Renal pelvis (tissue), 12 donors: ENCODE measurements at places on chromosomes 7 and 10. TPM values are rescaled to one million over a fixed set of nuclear protein-coding genes. Genes with fewer than 3 reads are reported as not detected.

DNA sequence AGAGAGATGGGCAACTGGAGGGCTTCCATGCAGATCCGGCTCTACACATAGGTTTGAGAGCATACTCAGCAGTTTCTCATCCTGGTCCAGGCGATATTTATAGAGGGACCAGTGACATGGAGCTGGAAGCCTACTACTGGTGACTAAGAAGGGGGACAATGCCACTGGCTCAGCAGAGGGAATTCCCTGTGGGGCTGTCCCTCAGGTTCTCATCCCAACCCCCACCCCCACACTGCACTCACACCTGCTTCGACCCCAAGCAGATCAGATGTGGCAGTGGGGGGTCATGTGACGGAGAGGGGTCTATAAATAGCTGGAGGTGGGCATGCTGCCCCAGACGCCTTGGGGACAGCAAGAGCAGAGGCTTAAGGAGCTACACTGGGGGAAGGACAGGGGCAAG lies at the start of gene CLCN1:
CLCN1 (plus strand) TSS at position 336 of the 400 bp plus-strand sequence. CDS start 102 bp downstream, outside the sequence.
- DNase-seq = no peak

DNA sequence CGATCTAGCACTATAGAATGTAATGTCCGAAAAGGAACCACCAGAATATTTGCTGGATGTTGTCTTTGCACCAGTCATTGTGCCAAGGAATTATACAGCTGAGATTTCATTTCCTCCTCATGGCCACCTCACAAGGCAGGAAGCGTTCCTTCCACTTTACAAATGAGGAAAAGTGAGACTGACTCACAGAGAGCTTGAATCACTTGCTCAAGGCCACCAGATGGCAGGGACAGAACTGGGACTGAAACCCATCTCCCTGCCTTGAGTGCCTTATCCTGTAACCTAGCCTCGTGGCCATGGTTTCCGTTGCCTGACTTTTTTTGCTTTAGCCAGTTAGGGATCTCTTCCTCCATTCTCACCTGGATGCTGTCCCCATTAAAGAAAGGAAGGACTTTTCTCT lies 44.7 kb upstream of the PDZD8 start:
- no peak for DNase-seq

- no peak for DNase-seq
These were observed 366.3 kb downstream of the TNS3 start for GRCh38 chr7:47215640-47216039.

DNA sequence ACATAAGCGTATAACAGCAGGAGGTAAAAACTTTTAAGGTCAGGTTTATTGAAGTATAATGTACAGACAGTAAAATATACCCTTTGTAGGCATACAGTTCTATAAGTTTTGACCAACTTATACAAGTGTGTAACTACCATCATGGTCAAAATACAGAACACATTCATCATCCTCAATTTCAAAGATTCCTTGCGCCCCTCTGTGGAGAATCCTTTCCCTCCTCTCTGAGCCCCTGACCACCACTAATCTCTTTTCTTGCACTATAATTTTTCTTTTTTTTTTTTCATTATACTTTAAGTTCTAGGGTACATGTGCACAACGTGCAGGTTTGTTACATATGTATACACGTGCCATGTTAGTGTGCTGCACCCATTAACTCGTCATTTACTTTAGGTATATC lies 58.1 kb upstream of the CTTNBP2 start:
- DNase-seq = no peak

GRCh38 chr7:65429642-65430343 lies 56.1 kb downstream of the ZNF92 start:
- no peak for DNase-seq

- DNase-seq = no peak
These were observed 18.9 kb upstream of the ACTA2 start for GRCh38 chr10:88971221-88972061.

DNA sequence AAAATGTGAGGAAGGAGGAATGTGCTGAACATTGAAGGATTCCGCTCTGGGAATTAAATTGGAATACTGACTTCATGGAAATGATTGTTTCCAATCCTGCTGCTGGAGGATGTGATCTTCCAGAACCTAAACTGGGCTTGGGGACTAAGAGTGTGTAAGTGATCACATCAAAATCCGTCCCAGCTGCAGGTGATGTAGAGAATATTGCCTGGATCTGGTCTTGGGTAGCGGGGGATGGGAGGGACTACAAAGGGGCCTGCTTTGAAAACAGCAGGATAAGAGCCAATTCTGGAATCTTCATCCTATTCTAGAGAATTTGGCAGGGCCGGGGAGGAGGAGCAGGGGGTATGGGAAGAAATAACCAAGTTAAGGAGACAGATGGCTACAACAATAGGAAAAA lies 552.2 kb upstream of the FZD8 start:
- no peak for DNase-seq

DNA sequence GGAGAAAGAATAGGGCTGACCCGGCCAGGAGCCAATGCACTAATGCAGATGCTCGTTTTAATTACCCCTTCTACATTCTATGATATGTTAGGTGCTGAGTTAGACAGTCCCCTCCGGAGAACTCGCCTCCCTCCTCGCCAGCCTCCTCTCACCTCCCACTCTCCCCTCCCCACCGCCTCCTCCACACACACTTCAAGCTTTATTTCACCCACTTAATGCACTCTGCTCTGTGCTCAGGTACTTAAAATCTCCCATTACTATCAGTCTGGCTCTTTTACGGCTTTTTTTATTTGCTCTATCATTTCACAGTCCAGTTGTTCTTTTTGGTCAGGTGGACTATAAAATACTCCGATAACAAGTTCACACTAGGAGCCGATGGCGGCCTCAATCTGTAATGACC lies 231.6 kb downstream of the TEX36 start:
- peak; percentile 38 for DNase-seq

- DNase-seq = no peak
These were observed 209.4 kb upstream of the PRSS1 start for GRCh38 chr7:142539901-142540300.

DNA sequence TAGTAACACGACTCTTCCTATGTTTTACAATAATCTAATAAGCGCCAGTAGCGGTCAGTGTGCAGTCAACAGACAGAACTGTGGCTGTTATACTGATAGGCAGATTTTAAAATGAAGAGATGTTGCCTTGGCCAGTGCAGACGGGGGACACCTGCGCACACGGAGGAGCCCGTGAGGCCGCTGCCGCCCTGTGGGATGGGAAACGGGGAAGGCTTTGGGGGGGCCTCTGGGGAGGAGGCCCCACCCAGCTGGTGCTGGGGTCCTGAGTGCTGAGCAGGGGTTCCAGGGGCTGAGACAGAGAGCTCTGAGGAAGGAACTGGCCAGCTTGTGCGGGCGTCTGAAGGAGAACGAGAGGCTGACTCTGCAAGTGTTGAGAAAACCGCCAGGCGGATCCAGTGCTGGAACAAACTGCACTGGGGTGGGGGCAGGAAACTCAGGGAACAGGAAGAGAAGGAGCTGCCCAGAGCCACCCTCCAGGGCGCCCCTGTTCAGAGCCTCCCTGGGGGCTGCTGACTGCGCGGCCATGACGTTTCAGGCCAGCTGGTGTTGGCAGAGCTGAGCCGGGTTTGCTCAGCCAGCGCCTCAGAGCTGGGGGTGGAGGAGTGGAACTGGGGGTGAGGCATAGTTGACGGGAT lies 426.4 kb downstream of the TCERG1L start:
- DNase-seq = no peak

GRCh38 chr10:9076066-9076465 lies 1021.6 kb downstream of the GATA3 start:
- no peak for DNase-seq

DNA sequence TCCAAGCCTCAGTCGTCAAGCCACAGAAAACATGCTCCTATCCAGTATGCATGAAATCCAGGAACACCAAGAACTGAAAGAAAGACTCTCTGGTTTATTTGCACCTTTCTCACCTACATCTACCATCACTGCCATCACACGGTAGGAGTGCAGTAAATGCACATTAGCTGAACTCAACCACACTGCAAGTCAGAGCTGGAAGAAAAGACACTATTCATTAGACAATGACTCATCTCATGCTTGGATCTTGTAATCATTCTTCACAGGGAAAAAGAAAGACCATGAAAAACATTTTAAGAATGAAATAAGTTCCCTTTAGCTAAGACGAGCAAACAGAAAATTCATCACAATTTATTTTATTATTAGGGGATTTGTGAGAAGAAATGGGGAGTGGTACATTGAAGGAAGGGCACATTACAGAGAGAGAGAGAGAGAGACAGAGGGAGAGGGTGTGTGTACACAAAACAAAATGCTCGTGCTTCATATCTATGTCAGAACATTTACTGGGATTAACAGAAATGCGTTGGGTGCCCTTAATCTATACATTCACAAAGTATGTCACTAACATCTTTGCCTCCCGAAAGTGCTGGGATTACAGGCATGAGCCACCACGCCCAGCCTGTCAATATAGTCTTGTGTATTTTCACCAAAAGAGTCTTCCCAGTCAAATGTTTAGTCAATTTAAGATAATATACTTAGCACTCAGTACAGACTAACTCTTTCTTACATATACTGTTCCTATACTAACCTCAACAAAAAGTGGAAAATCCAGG lies 324.9 kb downstream of the PARD3 start:
- DNase-seq = no peak

DNA sequence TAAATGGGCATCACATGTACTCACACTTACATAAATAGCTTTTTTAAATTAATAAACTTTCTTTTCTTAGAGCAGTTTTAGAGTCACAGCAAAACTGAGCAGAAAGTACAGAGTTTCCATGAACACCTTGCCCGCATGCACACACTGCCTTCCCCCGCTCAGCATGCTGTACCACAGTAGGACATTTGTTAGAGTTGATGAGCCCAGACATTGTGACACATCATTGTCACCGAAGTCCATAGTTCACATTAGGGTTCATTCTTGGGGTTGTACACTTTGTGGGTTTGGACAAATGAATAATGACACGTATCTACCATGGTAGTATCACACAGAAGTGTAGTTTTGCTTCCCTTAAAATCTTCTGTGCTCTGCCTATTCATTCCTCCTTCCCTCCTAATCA lies 23.7 kb downstream of the UBN2 start:
- no peak for DNase-seq

DNA sequence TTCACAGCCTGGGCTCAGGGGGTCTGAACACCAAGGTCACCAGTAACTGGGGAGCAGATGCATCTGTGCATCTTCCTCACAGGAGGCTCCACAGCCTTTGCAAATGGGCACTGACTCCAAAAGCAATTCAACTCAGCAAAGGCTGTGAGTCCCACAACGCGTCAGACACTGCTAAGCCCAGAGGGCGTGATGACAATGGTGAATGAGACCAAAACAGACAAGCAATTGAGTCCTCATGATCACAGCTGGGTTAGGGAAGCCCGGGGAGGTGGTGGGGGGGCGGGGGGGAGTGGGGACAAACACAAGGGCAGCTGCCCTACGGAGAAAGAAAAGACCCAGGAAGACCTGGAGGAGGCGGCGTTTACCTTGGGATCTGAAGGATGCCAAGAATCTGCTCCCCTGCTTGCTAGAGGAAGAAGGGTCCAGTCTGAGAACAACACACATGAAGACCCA lies 61.6 kb upstream of the RNF32 start:
- DNase-seq = no peak

DNA sequence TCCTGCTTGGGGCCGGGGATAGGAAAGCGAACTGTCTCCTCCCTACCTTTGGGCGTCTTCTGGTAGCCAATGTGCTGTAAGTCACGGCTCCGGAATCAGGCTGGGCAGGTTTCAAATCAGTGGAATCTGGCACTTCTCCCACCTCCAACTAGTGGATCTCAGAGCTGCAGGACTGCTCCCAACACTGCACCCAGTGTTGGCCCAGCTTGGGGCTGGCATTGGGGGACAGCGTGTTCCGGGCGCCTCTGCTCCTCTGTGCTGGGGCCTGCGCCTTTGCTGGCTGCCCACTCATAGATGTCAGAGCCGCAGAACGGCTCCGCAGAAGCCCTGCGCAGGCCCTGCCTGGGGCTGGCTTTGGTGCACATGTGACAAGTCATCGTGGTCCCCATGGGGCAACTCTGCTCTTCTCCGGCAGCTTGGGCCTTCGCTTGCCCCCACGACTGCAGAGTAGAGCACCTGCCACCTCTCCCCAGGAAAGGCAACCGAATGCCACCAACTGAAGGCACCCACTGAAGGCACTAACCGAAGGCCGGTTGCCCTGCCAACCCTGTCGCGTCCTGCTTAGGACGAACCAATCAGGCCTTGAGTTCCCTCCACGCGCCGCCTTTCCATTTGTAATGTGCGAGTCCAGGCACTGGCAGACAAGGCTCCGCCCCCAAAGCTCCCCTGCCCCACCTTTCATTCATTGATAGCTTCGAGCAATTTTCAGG lies 85.5 kb upstream of the ABI1 start:
- no peak for DNase-seq

DNA sequence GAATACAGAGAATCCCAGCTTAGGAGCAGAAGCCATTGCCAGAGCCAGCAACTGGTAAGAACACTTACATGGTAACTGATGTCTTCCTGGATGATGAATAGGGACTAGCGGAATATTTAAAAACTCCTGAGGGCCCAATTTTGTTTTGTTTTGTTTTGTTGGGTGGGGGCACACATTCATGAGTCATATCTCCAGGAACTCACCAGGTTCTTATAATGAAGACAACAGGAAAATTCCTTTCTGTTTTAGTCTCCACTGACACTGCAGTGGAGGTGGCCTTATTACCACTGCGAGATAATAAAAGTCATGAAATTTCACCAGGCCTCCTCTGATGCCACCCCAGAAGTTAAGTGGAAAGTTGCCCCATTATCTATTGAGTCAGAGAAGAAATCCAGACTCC lies 6.6 kb upstream of the CUZD1 start:
- no peak for DNase-seq

DNA sequence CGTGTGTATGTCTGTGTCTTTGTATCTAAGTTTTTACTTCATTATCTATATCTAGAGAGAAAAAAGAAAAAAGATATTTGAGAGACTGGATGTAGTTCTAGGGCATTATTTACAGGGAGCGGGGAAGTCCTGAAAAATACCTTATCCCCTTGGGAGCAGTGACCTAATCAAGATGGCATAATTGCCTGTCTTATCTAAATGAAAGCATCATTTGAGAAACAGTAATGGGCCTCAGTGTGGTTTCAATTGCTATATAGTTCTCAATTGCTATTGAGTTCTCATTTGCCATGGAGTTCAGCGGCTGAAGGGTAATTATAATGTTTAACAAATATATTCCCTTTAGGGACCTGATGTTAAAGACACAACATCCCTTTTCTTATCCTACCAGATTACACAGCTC lies 216.5 kb downstream of the PLXNA4 start:
- no peak for DNase-seq

CYP2C19 gene
- 0.30 TPM for polyA plus RNA-seq

GPR26 gene
- polyA plus RNA-seq = not detected

POU6F2 gene
- polyA plus RNA-seq = 0.18 TPM

NOM1 gene
- 15.4 TPM for polyA plus RNA-seq

FEZF1 gene
- polyA plus RNA-seq = not detected
